ENCODE measurements at places on chromosomes 2 and 18.

GRCh38 chr18:10453806-10454680 lies at the start of gene APCDD1:
Gene APCDD1 (plus strand): TSS chr18:10454635. CDS start chr18:10454982, 347 bp downstream.
- no peak for DNase-seq

- DNase-seq = no peak
These were observed 108.6 kb downstream of the AGPS start for GRCh38 chr2:177501186-177501585.

GRCh38 chr2:30625701-30626100 lies 178.7 kb downstream of the LCLAT1 start:
- DNase-seq = no peak

DNA sequence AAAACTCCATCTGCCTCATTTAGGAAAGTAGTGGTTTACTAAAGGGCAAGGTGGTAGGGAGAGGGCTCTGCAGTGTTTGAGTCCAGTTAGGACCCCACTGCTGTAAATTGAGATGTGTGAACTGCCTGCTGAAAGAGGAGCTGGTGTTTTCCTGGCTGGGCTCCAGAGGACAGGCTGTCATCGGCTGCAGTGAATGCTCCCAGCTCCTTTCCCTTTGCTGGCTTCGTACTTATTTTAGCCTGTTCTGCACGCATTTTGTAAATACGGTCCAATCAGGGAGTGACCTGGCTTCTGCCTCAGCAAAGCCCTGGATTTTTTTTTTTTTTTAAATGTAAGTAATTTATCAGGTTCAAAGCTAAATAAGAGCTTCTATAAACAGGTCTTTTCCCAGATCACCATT lies 37.5 kb downstream of the SLC4A3 start:
- DNase-seq = no peak

GRCh38 chr2:70090706-70091334 lies 3.5 kb downstream of the PCBP1 start:
- DNase-seq = no peak

- no peak for DNase-seq
These were observed 105.9 kb downstream of the ANKRD44 start for GRCh38 chr2:197204519-197205250.

DNA sequence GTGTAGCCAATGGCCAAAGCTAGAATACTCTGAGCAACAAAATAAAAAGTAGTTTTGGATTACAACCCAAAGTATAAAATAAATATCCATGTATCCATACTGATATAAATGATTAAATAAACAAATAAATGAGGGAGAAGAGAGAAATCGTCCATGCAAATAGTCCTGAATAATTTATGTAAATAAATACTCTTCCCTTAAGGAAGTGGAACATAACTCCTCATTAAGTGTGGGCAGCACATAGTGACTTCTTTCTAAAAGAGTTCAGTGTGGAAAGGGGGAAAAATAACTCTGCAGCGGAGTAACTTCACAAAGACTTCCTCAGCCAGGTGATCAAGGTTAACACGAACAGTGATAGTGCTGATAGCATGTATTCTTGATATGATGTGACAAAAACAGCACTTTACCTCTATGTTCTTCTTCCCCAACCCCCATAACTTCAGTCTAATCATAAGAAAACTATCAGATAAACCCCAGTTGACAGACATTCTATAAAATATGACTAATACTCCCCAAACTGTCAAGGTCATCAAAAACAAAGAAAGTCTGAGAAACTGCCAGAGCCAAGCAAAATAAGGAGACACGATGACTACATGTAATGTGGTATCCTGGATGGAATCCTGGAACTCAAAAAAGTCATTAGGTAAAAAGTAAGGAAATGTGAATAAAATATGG lies 30.7 kb downstream of the METTL8 start:
- DNase-seq = no peak

DNA sequence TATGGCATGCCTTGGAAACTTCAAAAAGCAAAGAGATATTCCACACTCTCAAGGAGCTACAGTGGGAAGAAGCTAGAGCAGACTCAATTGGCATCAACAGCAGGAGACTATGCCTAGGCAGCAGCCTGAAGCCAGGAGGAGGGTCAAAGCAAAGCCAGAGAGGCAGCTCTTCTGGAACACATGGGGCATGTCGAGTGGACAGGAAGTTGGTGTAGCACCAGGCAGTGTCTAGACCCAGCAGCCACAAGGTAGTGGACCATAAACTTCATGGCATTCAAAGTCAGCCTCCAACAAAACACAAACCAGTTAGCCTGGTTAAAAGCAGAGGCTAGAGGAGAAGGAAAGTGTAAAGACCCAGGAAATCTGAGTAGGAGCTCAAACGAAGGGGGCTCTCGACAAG lies 311.2 kb upstream of the PKDCC start:
- no peak for DNase-seq

Measured in AG09309 (cell line).